Psoas muscle (tissue), 8 donors: ENCODE measurements at places on chromosomes 12 and 14.

- peak; percentile 82 for DNase-seq
Measured at GRCh38 chr14:77041881-77042545, 13.5 kb upstream of the IRF2BPL start.

GRCh38 chr12:24905431-24905830 is 43.5 kb downstream of the BCAT1 start:
- no peak for DNase-seq

DNA sequence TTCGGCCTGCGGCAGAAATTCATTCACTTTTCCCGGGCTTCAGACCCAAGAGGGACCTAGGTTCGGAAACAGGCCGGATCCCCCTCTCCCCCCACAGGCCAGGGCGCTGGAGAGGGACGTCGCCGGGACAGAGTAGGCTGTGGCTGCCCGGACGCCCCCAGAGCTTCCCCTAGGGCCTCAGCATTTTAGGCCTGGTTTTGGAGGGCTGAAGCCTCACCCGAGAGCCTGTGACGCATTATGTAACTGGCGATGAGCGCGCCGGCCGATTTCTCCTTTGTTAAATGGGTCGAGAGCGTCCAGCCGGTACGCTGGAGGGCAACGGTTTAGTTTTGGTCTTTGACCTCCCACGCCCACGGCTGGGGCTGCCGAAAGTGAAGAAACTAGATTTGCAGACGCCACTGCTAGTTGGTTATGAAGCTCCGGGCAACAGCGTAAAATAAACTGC is 657 bp downstream of the PEBP1 start:
- DNase-seq: peak; percentile 74

GRCh38 chr12:32754111-32754510 is 1.6 kb downstream of the YARS2 start:
- DNase-seq: no peak

DNA sequence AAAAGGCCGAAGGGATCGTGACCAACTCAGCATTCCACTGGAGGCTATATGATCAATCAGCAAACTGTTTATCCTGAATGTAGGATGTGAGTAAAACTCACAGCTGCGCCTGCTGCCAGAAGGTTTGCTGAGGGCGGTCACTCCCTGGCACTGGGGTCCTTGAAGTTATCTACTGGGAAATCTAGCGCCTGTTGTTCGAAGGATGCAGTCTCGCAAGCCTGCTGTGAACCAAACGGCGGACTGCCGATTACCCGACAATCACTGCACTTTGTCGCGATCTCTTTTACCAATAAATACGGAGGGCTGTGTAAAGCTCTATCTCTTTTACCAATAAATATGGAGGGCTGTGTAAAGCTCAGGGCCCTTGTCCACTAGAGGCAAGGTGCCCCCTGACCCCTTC is 12.9 kb downstream of the DDX51 start:
- DNase-seq: no peak

- DNase-seq: no peak
Measured at GRCh38 chr12:113439606-113440030, 17.4 kb downstream of the SDSL start.

- DNase-seq: no peak
Measured at GRCh38 chr12:114306646-114307045, 99.3 kb downstream of the TBX5 start.

DNA sequence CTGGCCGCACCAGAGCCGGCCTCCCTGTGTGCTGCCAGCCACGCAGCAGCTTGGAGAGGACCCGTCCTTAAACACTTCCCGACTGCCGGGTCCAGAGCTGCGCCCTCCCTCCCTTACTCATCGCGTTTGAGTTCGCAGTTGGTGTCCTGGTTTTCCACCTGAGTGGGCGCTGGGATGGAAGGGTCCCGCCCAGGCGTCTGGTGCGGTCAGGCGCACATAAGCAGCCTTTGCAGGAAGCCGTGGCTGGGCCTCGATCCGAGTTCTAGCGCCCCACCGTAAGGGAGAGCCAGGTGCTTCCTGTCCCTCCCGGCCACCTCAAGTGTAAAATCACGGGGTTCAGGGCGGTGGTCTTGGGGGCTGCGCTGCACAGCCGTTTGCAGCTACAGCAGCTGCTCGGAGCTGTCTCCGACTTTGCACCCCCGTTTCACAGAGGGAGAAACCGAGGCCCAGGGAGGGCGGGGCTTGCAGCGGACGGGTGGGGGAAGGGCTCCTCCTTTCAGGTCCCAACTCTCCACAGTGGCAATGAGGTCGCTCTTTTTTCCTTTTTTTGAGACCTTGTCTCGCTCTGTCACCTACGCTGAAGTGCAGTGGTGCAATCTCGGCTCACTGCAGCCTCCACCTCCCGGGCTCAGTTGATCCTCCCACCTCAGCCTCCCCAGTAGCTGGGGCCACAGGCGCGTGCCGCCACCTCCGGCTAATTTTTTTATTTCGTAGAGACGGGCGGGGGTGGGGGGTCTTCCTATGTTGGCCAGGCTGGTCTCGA is 51.3 kb downstream of the LRCOL1 start:
- DNase-seq: no peak

DNA sequence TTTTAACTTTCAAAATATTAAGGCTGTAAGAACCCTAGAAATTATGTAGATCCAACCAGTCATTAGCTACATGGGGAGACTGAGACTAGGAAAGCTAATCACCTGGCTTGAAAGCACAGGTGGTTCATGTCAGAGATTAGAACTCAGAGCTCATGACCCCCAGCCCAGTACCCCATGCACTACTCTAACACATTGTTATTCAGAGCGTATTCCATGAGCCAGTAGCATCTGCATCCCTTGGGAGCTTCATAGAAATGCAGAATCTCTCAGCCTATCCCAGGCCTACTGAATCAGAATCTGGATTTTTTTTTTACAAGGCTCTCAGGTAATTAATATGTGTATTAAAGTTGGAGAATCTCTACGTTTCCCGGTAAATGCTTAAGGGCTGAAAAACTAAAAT is 161.7 kb downstream of the BTG1 start:
- DNase-seq: no peak

- no peak for DNase-seq
Measured at GRCh38 chr14:100288382-100289185, 17.7 kb downstream of the SLC25A29 start.

DNA sequence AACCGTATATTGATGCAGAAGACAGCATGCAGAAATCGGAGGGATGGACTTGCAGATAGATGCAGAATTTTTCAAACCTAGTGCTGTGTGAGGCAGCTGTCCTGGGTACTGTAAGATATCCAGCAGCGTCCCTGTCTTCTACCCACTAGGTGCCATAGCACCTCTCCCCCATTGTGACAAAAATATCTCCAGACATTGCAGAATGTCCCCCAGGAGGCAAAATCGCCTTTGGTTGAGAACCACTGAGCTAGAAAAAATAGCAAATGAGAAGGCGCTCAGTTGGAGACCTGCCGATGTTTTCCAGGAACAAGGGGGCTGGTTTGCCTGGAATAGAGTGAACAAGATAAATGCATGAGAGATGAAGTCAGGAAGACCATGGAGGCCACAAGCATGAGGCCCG is 67.9 kb upstream of the TMEM132D start:
- DNase-seq: no peak

DNA sequence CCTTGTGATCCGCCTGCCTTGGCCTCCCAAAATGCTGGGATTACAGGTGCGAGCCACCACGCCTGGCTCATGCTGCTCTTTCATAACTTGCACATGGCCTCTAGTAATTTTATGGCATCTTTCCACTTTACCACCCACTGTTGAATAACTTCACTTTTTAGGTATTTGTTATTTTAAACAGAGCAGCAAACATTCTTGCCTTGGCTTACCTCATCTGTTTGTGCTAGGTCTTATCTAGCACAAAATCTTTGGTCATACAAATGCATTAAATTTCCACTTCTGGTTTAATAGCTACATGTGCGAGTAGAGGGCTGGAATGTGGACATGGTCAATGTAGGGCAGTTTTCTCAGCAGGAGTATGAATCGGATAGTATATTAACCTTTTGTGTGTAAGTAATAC is 38.8 kb upstream of the ATF7IP start:
- no peak for DNase-seq

- no peak for DNase-seq
Measured at GRCh38 chr14:69763761-69764510, 3.0 kb upstream of the SRSF5 start.

- DNase-seq: no peak
Measured at GRCh38 chr12:58741226-58741625, 179.1 kb downstream of the LRIG3 start.

DNA sequence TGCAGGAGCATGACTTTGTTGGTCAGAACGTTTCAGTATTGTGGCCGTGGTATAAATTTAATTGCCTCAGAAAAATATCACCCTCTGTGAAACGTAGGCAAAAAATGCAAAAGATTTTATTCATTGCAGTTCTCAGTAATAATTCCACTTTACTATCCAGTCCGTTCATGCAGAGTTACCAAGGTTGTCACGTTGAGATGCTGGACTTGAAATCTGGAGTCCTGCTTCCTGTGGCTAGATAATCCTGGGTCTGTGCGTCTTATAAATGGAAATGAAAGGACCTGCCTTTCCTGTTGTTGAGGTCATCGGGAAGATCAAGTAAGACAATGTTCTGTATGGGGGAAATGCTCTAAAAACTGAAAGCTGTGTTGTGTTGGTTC is 1.3 kb upstream of the AVPR1A start:
- no peak for DNase-seq

DNA sequence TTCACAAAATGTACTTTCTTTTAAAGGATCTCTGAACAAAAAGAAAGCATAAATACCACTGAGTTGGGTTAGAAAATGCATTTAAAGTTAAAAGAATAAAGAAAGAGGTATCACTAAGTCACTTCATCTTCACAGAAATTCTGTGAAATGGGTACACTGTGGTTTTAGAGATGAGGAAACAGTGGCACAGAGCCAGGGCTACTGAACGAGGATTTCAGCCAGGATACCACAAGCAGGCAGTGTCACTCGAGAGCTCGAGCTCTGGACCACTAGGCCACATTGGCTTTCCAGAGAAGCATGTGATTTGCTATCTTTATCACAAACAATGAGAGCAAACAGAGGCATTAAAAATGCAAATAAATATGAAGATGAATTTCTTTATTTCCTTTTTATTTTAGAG is 51.0 kb downstream of the WDHD1 start:
- no peak for DNase-seq

- DNase-seq: peak; percentile 98
Measured at GRCh38 chr14:75427482-75428229, at the start of gene JDP2. TSS of gene JDP2 (plus strand) at chr14:75428022. CDS start at chr14:75437921, 9,899 bp downstream.

DNA sequence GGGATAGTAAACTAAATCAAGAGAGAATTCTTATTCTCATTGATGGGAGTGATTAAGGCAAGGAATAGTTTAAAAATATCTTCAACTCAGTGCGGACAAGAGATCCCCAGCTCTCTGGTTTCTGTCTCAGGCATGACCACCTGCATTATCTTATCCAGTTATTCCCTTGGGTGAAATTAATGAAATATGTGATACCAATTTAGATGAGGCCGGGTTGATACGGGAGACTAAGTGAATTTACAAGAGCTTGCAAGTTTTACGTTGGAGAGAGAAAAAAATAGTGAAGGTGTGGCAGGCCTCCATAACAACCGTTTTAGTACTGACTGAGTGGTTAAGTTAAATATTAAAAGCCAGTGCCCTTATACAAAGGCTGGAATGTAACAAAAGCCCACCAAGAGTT is 61.1 kb upstream of the PLBD1 start:
- DNase-seq: no peak

DNA sequence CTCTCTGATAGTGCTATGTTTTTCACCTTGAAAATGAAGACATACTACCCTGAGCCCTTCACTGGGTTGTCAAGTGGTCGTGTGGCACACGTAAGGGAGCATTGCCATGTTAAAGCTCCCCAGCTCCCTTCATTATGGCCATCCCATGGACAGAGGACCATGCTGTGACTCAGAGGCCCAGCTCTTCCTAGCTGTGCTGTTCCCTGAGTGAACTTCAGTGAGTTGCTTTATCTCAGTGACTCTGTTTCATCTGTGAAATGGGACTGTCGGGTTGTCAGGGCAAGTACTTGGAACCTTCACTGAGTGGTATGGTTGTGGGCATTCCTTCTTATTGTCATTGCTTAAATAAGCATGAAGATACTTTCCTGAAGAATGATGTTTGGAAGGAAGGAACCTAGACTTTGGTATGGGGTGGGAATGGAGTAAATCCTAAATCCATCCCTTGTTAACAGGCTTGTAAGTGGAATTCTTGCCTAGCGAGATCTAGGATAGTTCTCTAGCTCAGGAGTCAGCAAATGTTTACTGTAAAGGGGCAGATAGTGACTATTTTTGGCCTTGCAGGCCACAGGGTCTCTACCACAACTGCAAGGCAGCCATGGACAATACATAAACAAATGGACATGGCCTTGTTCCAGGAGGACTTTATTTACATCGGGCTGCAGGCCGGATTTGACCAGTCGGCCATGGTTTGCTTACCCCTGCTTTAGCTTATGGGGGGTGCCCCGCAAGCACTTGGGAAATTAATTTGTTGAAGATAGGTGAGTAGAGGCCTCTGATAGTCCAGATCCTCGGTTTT is 283.5 kb downstream of the ZFP36L1 start:
- DNase-seq: no peak

DNA sequence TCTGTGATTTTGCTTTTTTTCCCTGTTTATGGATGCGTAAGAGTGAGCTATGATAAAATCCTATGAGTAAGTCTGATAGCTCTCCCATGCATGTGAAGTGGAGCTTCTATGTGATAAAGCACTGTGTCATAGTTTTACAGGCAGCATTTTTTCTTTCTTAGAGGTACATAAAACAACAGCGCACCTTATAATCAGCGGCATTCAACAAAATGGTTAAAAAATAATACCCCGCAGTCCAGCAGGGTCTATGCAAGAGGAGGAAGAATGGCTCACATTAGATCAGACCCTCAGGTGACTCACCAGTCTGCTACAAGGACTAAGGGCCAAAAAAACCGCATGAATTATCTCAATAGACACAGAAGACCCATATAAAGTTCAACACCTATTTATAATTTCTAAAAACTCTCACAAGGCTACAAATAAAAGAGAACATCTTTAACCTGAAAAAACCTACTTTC is 33.0 kb upstream of the TMEM179 start:
- DNase-seq: no peak

DNA sequence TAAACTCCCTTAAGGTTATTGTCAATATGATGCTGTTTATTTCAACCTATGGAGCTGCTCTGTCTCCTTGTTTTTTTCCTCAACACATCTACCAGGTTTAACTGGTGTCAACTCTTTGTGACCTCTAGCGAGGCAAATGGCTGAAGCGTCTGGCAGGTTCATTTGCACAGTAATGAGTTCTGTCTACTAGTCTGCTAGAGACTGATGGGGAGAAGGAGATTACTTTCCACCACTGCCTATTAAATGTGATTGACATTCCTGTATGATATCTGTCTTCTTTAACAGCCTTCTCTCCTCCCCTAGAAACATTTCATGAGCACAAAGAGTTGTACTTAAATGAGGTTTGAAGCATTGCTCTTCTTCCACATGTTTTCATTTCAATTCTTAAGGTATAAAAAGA is 253.7 kb downstream of the SLC6A15 start:
- DNase-seq: no peak
